ENCODE measurements at places on chromosomes 3 and 15.
A peak's percentile ranks its signal among the peaks of the same experiment; 100 is the strongest.

- DNase-seq, result peak; percentile 41
Measured at GRCh38 chr3:159872374-159873109, 116.1 kb upstream of the IL12A start.

DNA sequence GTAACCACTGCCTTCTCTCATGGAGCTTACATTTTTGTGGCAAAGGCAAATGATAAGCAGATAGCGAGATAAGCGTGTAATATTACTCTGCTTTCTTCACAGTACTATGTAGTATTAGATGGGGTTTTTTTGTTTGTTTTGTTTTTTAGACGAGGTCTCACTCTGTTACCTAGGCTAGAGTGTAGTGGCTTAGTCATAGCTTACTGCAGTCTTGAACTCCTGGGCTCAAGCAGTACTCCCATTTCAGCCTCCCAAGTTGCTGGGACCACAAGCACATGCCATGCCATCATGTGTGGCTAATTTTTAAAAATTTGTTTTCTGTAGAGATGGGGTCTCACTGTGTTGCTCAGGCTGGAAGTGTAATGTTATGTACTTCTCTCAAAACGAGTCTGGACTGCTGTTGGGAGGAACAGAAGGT, 22.9 kb downstream of the MBNL1 start:
- DNase-seq, result no peak

- DNase-seq, result no peak
Measured at GRCh38 chr15:90200534-90201129, 498 bp upstream of the SEMA4B start.

DNA sequence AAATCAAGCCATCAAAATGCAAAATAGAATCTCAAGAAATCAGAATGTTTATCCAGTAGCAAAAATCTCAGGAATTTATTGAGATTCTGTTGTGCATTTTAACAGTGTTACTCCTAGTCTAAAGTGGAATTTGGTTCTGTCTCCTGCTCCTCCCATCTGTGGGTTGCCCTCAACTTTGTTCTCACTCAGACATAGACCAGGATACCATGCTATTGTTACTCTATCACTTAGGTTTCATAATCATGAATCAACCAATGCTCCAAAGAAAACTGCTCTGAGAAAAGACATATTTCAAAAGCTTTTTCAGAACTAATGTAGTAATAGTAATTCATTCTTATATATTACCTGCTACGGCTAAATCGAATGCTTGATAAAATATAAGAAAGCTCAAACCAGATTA, 274.7 kb downstream of the RBMS3 start:
- DNase-seq, result no peak

GRCh38 chr3:101824702-101825101, 24.6 kb upstream of the NFKBIZ start:
- no peak for DNase-seq

DNA sequence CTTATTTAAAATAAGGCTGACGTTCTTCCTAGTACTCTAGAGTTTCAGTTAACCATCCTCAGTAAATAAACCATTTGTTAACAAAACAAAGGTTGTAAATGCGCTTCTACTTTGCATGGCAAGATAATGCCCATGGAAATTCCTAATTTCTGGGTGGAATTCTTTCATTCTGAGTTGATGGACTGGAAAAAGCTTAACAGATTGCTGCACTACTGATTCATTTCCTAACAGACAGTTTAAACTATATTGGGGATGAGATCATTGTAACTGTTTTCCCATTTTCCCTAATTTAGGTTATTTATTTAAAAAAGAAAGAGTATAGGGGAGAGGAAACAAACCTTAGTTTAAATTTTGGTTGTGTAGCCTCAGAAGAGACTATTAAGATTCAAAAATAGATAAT, 342.2 kb downstream of the NLGN1 start:
- no peak for DNase-seq

DNA sequence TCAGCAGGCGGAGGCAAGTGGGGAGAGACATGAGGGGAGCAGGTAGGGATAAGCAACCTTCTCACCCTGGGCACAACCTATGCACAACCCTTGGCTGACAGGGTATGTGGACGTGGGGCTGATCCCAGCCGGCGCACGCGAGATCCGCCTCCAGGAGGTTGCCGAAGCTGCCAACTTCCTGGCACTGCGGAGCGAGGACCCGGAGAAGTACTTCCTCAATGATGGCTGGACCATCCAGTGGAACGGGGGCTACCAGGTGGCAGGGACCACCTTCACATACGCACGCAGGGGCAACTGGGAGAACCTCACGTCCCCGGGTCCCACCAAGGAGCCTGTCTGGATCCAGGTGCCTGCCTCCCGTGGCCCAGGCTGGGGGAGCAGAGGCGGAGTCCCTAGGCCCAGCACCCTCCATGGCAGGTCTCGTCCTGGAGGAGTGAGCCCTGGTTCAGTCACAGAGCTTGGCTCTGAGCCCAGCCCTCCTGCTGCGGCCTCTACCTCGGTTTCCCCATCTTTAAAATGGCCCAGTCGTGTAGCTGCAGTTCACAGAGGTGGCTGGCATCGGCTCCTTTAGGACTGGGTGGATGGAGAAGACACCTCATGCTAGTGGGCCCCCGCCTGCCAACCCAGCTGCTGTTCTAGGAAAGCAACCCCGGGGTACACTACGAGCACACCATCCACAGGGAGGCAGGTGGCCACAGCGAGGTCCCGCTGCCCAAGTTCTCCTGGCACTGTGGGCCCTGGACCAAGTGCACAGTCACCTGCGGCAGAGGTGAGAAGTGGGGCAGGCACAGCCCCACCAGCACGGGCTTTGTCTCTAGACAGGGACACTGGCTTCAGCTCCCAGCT, 96.0 kb downstream of the TBC1D2B start:
- no peak for DNase-seq

- DNase-seq, result no peak
Measured at GRCh38 chr15:78681281-78682003, 40.4 kb upstream of the CHRNB4 start.

DNA sequence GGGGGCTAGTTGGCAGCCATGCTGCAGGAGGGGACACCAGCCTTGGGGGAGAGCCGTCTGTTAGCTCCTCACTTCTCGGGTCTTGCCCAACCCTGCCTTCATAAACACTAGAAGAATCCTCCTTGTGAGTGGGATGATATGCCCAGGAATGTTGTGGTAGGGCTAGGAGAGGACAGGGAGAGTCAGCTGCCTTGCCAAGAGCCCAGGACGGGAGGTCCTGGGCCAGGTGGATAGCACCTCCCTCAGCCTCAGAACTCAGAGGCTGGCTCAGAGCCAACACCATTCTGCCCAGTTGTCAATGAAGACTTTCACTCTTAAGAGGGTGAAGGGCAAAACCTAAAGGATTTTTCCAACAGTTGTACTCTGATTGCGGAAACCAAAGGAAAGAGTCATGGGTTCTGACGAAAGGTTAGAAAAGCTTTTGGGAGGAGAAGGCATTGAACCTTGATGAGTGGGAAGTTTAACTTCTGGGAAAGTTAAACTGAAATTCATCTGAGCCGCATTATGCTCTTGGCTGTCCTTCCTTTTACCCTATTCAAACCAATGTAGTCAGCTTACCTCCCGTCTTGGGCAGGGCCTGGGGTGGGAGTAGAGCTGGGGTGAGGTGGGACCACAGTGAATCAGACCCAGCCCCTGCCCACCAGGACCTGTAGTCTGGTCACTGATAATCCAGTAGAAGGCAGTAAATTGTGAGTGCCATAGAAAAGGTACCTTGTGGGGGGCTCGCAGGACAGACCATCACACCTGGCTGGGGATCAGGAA, 81.9 kb downstream of the FAM43A start:
- no peak for DNase-seq

DNA sequence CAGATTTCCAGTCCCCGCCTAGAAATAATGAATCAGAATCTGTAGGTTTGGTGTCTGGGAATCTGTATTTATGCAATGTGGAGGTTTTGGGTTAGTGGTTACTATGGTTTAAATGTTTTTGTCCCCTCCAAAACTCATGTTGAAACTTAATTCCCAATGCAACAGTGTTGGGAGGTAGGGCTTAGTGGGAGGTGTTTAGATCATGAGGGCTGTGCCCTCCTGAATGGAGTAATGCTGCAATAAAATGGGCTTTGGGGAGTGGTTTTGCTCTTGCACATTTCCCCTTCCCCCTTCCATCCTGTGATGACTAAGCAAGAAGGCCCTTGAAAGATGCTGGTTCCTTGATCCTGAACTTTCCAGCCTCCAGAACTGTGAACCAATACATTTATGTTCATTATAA, 9.2 kb upstream of the RFC4 start:
- no peak for DNase-seq

DNA sequence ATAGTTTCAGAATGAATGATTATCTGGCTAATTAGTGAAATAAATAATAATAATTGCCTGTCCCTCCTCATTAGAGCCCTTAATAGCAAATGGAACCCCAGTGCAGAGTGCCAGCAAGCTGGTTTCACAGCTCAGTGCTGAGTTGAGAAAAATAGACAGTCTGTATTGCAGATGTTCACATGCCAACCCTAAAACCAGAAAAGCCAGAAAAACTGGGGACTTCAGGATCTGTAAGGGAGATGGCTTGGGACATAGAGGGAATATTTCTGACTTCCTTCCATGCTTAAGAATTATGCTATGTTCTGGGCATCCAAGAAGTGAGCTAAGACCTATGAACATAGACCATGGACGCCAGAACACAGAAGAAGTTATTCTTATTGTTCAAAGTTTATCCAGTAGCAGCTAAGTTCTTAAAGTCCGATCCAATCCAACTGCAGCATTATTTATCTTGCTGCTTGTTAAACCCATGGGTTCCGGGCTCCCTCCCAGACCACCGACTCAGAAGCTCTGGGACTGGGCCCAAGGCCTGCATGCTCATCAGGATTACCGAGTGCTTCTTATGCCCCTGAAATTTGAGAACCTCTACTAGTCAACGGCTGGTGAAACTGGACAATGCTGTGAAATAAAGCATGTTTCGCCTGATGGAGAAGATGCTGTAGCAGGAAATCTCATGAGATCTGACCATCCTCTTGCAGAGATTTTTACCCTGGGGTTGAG, 158.3 kb downstream of the FOXB1 start:
- no peak for DNase-seq

GRCh38 chr3:180762866-180763265, 83.6 kb upstream of the CCDC39 start:
- DNase-seq, result no peak

- DNase-seq, result no peak
Measured at GRCh38 chr3:48285132-48285531, 44.2 kb downstream of the ZNF589 start.

Measured in DMS153 (cell line).